ENCODE measurements at places on chromosomes 16 and 17. TPM values are rescaled to one million over a fixed set of nuclear protein-coding genes. Genes with fewer than 3 reads are reported as not detected.

The MPV17L gene
- total RNA-seq = 12.5 TPM

The OTOP2 gene
- total RNA-seq = not detected

The SEZ6L2 gene
- 37.9 TPM for total RNA-seq

The SLC16A11 gene
- 0.44 TPM for total RNA-seq

The CHMP6 gene
- total RNA-seq = 26.3 TPM

The OR3A3 gene
- not detected for total RNA-seq

The ITGB4 gene
- total RNA-seq = 19.5 TPM

The KRT31 gene
- total RNA-seq = not detected

The C16orf96 gene
- total RNA-seq = 0.38 TPM

The CDH1 gene
- 15.0 TPM for total RNA-seq

The STAC2 gene
- total RNA-seq = 2.1 TPM

The FOXN1 gene
- total RNA-seq = not detected

The DNAAF8 gene
- total RNA-seq = 0.71 TPM

The FOXJ1 gene
- total RNA-seq = 1.6 TPM
